ENCODE measurements at places on chromosomes 12 and 14. TPM values are rescaled to one million over a fixed set of nuclear protein-coding genes. Genes with fewer than 3 reads are reported as not detected.

- peaks cover 13% of the 10 kb centered on the region for H3K4me1 ChIP-seq
- no peak for DNase-seq
- no peaks in the 10 kb centered on the region for H3K36me3 ChIP-seq
- no peak overlapping the region for H3K27ac ChIP-seq
- no peaks in the 10 kb centered on the region for H3K27me3 ChIP-seq
- H3K4me3 ChIP-seq = no peak overlapping the region
Observed at GRCh38 chr12:77218278-77218677, 152.9 kb upstream of the E2F7 start.

The GLS2 gene
- total RNA-seq = 0.36 TPM

GRCh38 chr14:99645545-99646505 lies 896 bp downstream of the HHIPL1 start:
- H3K4me3 ChIP-seq = peak overlapping the region; percentile 72
- DNase-seq = peak; percentile 35
- no peaks in the 10 kb centered on the region for H3K27me3 ChIP-seq
- peaks cover 17% of the 10 kb centered on the region for H3K4me1 ChIP-seq

GRCh38 chr14:104768437-104769323 lies 15.7 kb downstream of the SIVA1 start:
- H3K4me3 ChIP-seq = no peak overlapping the region
- H3K27ac ChIP-seq = no peak overlapping the region
- H3K27me3 ChIP-seq = no peaks in the 10 kb centered on the region
- H3K36me3 ChIP-seq = peaks cover 29% of the 10 kb centered on the region
- no peaks in the 10 kb centered on the region for H3K4me1 ChIP-seq

The MVK gene
- 31.2 TPM for total RNA-seq

All from osteoblast (primary cell).